ENCODE measurements at places on chromosomes 7 and 10.

DNA sequence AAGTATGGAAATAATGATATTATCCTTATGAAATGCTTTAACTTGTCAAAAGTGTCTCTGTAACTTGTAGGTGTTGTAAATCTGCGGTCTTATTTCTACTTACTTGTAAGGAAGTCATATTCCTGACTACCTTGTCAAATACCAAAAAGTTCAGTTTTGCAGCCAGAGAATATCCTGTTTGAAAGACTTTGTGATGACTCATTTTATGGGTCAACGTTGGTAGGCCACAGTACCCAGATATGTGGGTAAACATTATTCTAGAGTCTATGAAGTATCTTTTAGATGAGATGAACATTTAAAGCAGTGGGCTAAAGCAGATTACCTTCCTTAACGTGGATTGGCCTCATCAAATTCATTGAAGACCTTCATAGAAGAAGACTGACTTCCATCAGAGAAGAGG lies 195.3 kb downstream of the PPP1R9A start:
- no peak for DNase-seq

GRCh38 chr10:36574207-36574606 lies 551.2 kb upstream of the ANKRD30A start:
- no peak for DNase-seq

- DNase-seq, result no peak
These were observed 11.1 kb downstream of the LARP4B start for GRCh38 chr10:920450-920849.

DNA sequence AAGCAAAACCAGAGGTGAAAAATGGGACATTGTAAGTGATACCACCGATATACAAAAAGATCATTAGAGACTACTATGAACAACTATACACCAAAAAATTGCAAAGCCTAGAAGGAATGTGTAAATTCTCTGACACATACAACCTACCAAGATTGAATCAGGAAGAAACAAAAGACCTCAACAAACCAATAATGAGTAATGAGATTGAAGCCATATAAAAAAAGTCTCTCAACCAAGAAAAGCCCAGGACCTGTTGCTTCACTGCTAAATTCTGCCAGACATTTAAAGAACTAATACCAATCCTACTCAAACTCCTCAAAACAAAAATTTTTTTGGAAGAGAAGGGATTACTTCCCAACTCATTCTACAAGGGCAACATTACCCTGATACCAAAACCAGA lies 134.0 kb downstream of the TPST1 start:
- DNase-seq, result no peak

DNA sequence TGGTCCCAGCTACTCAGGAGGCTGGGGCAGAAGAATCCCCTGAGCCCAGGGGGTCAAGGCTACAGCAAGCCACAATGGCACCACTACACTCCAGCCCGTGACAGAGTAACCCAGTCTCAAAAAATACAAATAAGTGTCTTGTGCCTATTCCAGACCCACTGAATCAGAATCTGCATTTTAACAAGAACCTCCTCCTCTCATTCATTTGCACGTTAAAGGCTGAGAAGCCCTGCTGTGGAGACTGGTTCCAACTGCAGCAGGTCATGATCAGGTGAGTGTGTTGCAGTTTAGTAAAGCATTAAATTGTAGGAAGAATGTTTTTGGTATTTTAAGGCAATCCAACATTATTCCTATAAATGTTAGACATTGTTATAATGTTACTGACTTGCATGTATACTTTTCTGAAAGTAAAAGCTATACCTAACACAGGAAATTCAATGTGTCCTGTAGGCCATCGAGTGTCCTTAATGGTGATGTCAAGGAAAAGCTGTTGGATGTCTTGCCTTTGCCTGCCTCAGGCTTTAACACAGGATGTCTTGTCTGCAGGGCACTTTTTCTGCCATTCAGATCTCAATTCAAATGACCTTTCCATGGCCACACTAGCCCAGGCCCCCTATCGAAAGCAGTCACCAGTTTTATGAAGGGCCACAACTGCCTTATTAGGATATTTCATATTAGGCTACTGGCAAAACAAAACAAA lies 30.4 kb downstream of the MKRN1 start:
- DNase-seq, result no peak

GRCh38 chr10:100348389-100348927 lies 1.4 kb downstream of the SCD start:
- no peak for DNase-seq

DNA sequence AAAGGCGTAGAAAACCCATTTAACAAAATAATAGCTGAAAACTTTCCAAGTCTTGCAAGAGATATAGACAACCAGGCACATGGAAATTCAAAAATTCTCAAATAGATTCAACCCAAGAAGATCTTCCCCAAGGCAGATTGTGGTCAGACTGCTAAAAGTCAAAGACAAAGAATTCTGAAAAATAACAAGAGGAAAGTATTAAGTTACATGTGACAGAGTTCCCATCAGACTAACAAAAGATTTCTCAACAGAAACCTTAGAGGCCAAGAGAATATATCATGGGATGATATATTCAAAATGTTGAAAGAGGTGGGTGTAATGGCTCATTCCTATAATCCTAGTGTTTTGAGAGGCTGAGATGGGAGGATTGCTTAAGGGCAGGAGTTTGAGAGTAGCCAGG lies 59.8 kb downstream of the TMEM178B start:
- no peak for DNase-seq

GRCh38 chr10:112898540-112899390 lies 51.3 kb upstream of the TCF7L2 start:
- DNase-seq, result no peak

- DNase-seq, result no peak
These were observed 210.5 kb upstream of the YAE1 start for GRCh38 chr7:39355664-39356063.

DNA sequence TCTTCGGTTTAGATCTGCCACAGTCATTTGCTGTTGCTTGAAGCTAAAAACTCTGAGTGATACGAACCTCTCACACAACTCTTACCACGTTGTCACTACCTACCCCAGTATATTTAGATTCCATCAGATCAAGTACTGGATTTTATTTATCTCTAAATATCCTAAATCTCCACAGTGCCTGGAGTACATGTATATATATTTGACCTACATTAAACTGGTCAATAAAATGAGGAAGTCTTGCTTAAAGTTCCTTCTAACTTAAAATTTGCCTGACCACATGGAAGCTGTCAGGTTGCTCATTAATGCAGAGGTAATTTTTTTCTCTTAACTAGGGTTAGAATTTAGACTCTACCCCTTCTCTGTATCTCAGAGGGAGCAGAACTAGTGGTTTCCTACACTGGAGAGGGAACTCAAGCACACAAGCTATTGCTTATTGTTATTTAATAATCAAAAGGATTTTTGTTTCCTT lies 3.1 kb upstream of the MACC1 start:
- no peak for DNase-seq

DNA sequence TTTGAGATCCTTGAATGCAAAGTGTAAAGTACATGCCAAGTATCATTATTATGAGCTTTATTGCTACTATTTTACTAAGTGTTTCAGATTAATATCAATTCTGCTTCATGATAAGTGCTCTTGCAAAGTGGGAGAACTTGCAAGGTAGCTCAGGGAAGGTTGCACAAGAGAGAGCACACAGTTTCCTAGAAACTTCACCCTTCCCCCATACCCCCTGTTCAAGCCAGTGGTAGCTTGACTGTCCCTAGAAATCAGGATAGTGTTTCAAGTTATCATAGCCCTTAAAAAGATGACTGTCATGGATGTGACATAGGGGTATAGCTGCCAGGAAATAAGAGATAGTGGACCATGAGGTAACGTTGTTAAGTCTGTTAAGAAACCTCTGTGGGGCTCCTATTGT lies 251.5 kb downstream of the TRIL start:
- DNase-seq, result no peak

GRCh38 chr7:12896316-12896715 lies 208.9 kb downstream of the ARL4A start:
- no peak for DNase-seq

DNA sequence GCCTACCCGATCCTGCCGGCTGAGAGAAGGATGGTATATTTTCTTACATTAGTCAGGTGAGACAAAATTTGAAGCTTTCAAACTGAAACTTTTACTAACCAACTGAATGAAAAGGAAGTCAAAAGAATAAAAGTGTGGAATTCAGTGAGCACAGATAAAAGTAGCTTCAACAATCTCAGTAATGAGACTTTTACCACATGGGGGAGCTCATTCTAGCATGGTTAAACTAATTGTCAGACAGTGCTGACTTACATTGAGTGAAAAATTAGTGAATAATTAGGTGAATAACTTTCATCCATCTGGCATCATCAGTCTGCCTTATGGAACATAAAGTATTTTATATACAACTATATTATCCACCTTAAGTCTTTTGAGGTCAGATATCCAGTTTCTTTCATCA lies 8.4 kb downstream of the FAM237B start:
- DNase-seq, result no peak

DNA sequence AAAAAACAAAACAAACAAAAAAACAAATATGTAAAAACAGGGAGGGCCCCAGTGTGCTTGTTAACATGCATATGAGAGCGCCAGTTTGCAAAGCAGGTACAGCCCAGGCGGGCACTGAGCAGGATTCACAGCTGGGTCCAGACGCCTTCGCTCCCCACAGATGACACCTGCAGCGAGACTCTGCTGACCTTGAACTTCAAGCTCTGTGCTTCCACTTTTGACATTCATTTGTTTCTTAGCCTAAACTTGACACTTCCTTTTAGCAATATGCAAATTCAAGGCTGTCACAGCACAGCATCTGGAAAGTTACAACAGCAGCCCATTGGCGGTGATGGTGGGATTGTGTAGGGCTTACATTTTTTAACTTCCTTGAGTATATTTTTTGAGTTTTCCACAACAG lies 88.8 kb upstream of the TNS3 start:
- no peak for DNase-seq

Measured in ascending aorta (tissue), 2 donors.